ENCODE measurements at places on chromosomes 16 and 17.

DNA sequence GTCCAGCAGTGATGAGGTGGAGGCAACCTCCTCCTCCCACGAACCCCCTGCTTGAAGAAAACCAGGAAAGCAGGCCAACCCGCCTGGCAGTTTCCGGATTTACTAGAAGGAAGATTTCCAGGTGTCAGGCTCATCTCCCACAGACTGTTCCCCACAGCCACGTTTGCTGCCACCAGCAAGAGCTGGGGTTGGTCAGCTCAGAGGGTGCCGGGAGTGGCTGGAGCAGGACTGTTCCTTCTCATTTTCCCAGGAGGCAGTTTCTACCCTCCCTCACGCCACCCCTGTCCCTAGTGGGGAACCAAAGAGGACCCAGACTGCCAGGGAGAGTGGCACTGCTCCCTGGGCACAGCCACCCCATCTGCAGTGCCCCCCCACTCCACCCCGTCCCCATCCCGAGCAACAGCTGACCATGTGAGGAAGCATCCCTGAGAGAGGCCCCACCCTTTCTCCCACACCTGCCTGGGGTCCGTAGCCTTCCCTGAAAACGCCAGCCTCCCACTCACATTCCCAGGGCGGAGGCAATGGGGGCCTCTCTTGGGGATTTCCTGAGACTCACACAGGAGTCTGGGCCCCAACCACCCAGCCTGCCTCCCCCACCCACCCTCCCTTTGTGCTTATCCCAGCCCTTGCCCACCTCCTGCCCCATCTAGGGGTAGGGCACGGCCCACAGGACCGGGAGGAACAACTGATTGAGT, 5.9 kb downstream of the KRT17 start:
- no peak for DNase-seq

GRCh38 chr16:19166500-19166899, 1.5 kb upstream of the SYT17 start:
- no peak for DNase-seq

DNA sequence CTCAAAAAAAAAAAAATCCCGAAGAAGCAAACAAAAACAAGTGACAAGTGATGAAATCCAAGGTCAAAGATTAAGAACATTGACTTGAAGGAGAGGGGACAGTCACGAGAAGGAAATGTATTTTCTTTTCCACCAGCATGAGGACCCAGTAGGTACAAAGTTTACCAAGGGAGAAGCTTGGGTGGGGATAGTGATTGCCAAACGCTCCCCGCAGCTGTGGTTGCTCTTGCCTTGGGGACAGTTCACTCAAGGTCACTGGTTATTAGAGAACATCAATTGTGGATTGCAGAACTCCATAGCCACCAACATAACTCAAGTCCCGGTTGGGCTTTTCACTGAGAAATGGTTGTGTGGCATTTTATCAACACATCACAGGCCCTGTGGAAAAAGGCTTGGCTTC, 27.0 kb downstream of the RSL1D1 start:
- DNase-seq = no peak

DNA sequence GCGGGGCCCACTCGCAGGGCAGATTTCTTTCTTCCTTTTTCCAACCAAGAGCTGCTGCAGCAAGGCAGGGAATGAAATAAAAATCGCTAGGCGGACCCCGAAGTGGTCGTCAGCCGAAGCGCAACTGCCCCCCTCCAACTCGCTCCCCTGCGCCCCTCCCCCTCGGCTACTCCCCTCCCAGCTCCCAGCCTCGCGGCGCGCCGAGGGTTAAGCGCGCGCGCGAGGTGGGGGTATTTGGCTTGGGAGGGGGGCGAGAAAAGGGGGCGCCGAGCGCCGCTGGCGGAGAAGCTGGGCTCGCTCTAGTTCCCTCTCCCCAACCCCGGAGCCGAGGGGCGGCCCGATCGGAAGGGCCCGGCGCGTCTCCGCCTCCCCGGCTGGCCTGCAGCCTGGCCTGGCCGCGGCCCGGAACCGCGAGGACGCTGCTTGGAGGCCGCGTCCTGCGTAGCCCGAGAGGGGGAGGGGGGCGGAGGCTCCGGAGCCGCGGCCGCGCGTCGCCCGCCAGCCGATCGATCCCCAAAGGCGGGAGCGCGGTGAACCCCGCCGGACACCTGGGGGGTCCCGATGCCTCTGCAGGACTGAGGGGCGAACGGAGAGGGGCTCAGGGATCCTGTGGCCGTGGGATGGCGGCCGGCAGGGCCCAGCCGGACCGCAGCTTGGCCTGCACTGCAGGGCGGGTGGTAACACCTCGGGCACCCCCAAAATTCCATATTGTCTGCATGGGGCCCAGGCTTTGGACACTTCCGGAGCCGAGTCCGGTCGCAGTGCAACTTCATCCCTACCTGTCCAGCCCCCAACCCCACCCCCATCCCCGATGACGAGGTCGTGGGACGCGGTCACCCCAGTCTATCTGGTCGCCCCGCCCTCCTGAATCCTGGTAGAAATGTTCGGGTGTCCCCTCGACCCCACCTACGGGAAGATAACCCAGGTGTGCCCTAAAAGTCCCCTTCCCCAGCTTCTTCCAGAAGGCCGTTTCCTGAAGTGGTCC, 4.9 kb upstream of the CBX4 start:
- DNase-seq = no peak

GRCh38 chr17:67376415-67376736, 705 bp upstream of the PITPNC1 start:
- no peak for DNase-seq

- no peak for DNase-seq
Observed at GRCh38 chr16:50367777-50368409, 895 bp downstream of the BRD7 start.

GRCh38 chr16:62974424-62974823, 938.2 kb upstream of the CDH8 start:
- no peak for DNase-seq

DNA sequence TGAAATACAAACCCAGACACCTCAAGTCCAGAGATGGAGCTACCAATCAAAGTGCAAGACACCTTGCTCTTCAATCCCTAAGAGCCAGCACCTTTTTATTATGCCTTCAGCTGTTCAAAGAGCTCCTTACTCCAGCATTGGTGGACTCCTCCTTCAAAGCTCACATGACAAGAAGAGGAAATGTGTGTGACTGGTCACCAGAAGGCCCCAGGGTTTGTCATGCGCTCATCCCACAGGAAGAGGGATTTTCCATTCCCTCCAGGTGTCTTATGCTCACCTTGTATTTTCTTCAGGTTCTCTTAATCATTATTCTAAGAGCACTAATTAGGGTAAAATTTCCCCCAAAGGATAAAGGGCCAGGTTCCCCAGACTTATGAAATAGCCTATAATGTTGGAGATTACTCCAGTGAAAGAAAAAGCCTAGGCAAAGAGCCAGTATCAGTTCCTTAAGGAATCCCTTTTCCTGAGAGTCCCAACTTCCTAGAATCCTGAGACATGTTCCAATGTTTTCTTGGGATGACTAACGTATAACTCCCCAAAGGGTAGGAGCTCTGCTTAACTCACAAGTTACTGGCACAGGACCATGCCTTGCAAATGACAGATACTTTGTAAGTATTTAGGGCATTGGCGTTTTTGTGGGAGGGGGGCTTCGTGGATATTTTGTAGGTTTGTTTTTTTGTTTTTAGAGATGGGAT, 56.9 kb upstream of the SOX9 start:
- DNase-seq = no peak

DNA sequence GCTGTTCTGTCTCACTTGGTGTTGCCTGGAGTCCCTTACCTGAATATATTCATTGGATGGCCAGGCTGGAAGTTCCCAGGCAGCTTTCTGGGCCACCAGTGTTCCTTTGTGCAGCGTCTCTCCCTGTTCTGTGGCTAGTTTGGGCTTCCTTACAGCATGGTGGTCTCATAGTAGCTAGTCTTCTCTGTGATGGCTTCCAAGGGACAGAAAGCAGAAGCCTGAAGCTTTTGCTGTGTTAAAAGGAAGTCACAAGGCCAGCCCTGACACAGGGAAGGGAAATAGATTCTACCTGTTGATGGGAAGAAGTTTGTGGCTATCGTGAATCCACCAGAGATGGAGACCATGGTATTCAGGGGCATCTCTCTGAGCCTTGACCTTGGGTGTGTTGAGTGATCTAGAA, 34.6 kb downstream of the PLCG2 start:
- no peak for DNase-seq

GRCh38 chr17:66647391-66647983, 187.4 kb upstream of the CACNG5 start:
- DNase-seq = no peak

DNA sequence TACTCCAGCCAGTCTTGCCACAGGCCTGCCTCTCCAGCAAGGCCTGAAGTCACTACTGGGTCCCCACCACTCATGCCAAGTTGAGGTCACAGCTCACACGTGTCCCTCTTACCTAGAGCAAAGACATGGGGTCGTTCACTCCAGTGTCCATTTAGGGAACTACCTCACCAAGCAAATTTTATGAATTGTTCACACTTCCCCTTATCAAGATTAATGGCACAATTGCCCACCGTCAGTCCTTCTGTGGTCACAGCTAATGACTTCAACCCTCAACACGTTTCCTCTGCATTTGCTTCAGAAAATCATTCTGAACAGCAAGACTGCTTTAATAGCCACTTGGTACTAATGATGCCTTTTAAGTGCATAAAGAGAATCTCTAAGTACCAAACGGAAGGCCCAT, 14.6 kb downstream of the IRX6 start:
- no peak for DNase-seq

DNA sequence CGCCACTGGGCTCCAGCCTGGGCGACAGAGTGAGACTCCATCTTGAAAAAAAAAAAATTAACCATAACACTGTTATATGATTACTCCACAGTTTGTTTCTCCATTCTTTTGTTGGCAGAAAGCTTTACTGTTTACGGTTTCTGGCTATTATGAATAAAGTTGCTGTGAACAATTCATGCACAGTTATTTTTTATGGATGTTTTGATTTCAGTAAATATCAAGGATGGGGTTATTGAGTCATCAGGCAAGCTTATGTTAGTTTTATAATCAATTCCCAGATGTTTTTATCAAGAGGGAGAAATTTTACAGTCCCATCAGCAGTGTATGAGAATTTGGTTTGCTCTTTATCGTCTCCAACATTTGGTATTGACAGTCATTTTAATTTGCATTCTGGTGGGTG, 67.9 kb downstream of the TAOK1 start:
- DNase-seq = no peak

GRCh38 chr17:83062818-83063671, 16.4 kb upstream of the METRNL start:
- DNase-seq = no peak

DNA sequence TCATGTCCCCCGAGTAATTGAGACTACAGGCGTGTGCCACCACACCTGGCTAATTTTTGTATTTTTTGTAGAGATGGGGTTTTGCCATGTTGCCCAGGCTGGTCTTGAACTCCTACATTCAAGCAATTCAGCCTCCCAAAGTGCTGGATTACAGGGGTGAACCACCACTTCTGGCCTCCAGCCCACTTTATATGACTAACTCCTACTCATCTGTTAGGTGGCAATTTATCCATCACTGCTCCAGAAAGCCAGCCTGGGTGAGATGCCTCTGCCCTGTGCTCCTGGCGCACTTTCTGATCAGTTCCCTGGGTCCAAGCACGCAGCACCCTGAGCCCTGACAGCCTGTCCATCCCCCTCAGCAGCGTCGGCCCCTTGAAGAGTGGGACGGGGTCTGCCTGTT, 29.4 kb downstream of the ADAM11 start:
- no peak for DNase-seq

DNA sequence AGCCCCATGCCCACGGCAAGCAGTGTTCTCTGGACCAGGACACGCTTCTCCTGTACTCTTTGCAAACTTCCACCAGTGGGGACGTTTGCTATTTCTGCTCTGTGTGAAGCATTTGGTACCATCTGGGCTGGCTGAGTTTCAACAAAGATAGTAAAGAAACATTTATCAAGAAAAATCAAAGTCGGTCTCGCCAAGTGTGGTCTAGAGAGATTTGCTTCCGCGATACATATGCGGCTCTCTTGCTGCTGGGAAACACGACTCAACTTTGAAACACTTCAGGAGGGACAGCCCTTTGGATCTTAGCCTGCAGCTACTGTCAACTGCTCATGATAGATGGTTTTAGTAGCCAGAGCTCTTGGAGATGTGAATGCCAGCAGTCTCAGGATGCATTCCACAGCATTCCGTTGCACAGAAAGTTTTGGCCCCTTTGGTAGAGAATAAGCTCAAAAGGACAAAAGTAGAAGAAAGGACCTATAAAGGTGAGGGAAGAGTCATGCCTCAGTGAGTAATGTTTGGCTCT, 168.2 kb upstream of the CACNG3 start:
- no peak for DNase-seq

- DNase-seq = no peak
Observed at GRCh38 chr17:75295201-75296158, 6.2 kb upstream of the SLC25A19 start.

DNA sequence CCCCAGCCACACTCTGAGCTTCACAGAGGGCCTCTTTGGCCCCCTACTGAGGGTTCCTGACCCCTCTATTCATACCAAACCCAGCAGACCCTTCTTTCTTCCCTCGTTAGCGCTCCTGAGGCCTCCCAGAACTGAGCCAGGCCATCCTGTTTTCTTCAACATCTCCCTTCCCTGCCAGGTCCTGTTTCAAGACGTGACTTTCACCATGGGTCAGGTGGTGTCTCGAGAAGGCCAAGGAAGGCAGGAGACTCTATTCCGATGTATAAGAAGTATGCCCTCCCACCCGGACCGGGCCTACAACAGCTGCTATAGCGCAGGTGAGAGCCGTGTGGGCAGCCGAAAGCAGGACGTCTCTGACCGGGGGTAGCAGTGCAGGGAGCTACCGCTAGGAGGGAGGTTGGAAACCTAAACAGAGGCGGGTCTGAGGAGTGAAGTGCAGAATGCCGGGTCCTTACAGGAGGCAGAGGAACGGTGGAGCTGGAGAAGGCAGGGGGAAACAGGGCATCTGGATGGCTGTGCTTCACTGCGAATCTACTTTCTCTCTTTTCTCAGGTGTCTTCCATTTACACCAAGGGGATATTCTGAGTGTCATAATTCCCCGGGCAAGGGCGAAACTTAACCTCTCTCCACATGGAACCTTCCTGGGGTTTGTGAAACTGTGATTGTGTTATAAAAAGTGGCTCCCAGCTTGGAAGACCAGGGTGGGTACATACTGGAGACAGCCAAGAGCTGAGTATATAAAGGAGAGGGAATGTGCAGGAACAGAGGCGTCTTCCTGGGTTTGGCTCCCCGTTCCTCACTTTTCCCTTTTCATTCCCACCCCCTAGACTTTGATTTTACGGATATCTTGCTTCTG, 1.3 kb upstream of the SENP3 start:
- no peak for DNase-seq

- no peak for DNase-seq
Observed at GRCh38 chr17:62824290-62825131, 16.4 kb upstream of the MARCHF10 start.

All from stimulated activated CD8-positive, alpha-beta memory T cell treated with anti-CD3 and anti-CD28 coated beads, Interleukin-2, amount 100 ng/mL, for 48 hours (primary cell).